ENCODE measurements at places on chromosomes 2 and 18. TPM values are rescaled to one million over a fixed set of nuclear protein-coding genes. Genes with fewer than 3 reads are reported as not detected.

EHD3 gene
- 5.2 TPM for total RNA-seq

NOL4 gene
- not detected for total RNA-seq

SSB gene
- 52.6 TPM for total RNA-seq

SLC23A3 gene
- total RNA-seq: 0.81 TPM

RSAD2 gene
- 5.3 TPM for total RNA-seq

LYPD6 gene
- 15.9 TPM for total RNA-seq

C2orf66 gene
- 0.06 TPM for total RNA-seq

FAM124B gene
- 64.1 TPM for total RNA-seq

SRD5A2 gene
- not detected for total RNA-seq

SERPINB3 gene
- total RNA-seq: not detected

C2orf72 gene
- total RNA-seq: 0.16 TPM

ANKAR gene
- 8.7 TPM for total RNA-seq

PDE1A gene
- 0.16 TPM for total RNA-seq

EMILIN1 gene
- total RNA-seq: 2.3 TPM

NEU2 gene
- total RNA-seq: not detected
